ENCODE measurements at places on chromosomes 3 and 15. TPM values are rescaled to one million over a fixed set of nuclear protein-coding genes. Genes with fewer than 3 reads are reported as not detected.

Gene AGBL1
- 6.2 TPM for total RNA-seq

Gene TUSC7
- not detected for total RNA-seq

Gene PHLDB2
- total RNA-seq: 12.8 TPM

GRCh38 chr3:43180027-43180426 lies 74.1 kb upstream of the POMGNT2 start:
- peaks cover 5% of the 10 kb centered on the region for H3K4me1 ChIP-seq
- no peak for DNase-seq
- no peaks in the 10 kb centered on the region for H3K36me3 ChIP-seq
- no peak overlapping the region for H3K27ac ChIP-seq
- H3K27me3 ChIP-seq: no peaks in the 10 kb centered on the region
- no peak overlapping the region for H3K4me3 ChIP-seq

GRCh38 chr3:195929452-195929851 lies 21.1 kb upstream of the TNK2 start:
- H3K27me3 ChIP-seq: no peaks in the 10 kb centered on the region
- no peak overlapping the region for H3K27ac ChIP-seq
- no peak for DNase-seq
- peaks cover 6% of the 10 kb centered on the region for H3K4me1 ChIP-seq
- no peak overlapping the region for H3K4me3 ChIP-seq
- no peaks in the 10 kb centered on the region for H3K36me3 ChIP-seq

GRCh38 chr3:57890874-57891273 lies 117.3 kb upstream of the FLNB start:
- no peak overlapping the region for H3K27ac ChIP-seq
- DNase-seq: no peak
- H3K27me3 ChIP-seq: no peaks in the 10 kb centered on the region
- no peaks in the 10 kb centered on the region for H3K4me1 ChIP-seq

- no peak overlapping the region for H3K4me3 ChIP-seq
- no peaks in the 10 kb centered on the region for H3K27me3 ChIP-seq
- no peaks in the 10 kb centered on the region for H3K4me1 ChIP-seq
- H3K27ac ChIP-seq: no peak overlapping the region
- H3K36me3 ChIP-seq: no peaks in the 10 kb centered on the region
These were observed 40.6 kb upstream of the CGNL1 start for GRCh38 chr15:57335719-57336118.
